ENCODE measurements at places on chromosomes 2 and 18. TPM values are rescaled to one million over a fixed set of nuclear protein-coding genes. Genes with fewer than 3 reads are reported as not detected.

DNA sequence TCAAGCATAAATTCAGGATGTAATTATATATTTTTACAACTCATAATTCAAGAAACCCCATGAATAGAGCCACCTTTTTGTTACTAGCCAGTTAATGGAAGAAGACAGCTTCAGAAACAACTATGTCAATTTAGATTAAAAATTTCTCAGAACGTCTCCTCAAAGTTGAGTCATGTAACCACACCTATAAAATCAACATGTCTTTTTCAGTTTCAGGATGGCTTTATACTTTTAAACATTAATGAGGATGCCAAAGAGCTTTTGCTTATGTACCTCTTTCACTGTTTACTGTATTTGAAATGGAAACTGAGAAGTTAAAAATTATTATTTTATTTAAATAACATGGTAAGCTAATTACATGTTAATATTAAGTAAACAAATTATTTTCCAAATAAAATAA is 280.1 kb downstream of the PTH2R start:
- no peak for DNase-seq

DNA sequence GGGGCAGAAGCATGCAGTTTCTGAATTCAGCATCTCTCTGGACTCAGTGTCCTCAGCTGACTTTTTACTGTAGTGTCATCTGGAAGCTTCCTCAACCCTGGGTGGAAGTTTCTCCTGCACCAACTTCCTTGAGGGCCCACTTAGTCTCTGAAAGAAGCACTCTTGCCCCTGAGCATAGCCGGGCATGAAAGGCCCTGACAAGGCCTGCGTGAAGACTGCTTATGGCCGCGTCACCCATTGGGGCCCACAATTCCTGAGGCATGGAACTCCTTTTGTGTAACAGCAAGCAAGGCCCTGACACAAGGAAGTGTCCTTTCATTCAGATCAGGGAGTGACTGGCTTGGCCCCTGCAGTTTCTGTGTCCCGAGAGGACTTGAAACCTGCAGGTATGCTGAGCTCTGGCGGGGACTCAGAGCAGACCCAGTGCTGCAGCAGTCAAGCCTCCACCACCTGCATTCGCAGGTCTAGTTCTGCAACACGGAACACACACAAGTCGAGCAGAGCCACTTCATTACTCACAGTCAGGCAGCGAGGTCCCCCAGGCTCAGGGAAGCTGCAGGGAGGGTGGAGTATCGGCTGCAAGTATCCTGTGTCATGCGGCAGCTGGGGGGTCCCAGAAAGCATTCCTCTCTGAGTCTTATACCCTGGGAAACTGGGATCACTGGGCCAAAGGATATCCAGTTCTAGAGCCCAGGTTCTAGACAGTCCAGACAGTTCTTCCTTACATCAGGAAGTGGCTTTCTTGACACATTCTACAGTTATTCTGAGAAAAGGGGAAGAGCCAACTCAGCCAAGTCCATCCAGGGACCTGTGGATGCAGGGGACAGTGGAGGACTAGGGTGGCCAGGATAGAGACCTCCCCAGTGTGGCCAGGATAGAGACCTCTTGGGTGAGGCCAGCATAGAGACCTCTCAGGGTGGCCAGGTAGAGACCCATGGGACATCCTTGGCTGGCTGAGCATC is 35.6 kb upstream of the PRLH start:
- DNase-seq = no peak

GRCh38 chr2:36403675-36404230 is 48.2 kb downstream of the CRIM1 start:
- DNase-seq = peak; percentile 91

NEU2 gene
- total RNA-seq = not detected

ASAP2 gene
- 38.1 TPM for total RNA-seq

B3GNT7 gene
- total RNA-seq = 8.8 TPM

Measured in kidney epithelial cell (primary cell).